NCI-H524 treated with DMSO at 0.1 percent for 48 hours (cell line): ENCODE measurements at places on chromosomes 3 and 15.

DNA sequence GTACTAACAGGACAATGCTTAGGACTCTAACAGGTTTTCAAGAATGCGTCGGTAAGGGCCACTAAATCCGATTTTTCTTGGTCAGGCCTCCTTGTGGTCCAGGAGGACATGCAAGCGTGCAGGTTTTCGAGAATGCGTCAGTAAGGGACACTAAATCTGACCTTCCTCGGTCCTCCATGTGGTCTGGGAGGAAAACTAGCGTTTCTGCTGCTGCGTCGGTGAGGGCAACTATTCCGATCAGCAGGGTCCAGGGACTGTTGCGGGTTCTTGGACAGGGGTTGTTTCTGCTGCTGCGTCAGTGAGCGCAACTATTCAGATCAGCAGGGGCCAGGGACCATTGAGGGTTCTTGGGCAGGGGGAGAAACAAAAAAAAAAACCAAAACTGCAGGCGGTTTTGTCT, 7.8 kb upstream of the UBP1 start:
- no peak for DNase-seq

DNA sequence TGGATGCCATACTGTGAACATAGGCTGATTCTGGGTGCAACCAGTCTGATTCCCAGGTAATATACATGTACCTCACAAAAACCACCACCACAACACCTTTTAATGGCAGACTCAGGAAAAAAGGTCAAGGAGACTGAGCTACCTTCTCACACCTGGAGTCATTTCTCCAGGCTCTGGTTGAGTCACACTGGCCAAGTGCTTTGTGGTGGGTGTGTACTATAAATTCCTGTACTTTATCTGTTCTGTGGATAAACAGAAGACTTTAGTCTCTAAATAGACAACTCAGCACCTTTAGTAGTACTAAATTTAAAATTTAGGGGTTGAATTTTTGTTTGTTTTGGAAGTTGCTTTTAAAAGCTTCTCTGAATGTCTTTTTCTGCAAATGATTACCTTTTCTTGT, 46.7 kb downstream of the TOP2B start:
- DNase-seq = no peak

GRCh38 chr3:48684480-48685143, 1.1 kb downstream of the NCKIPSD start:
- DNase-seq = no peak

GRCh38 chr3:13171704-13172643, 98.7 kb upstream of the IQSEC1 start:
- DNase-seq = no peak

- no peak for DNase-seq
Observed at GRCh38 chr3:148190441-148190990, 507.2 kb upstream of the AGTR1 start.

DNA sequence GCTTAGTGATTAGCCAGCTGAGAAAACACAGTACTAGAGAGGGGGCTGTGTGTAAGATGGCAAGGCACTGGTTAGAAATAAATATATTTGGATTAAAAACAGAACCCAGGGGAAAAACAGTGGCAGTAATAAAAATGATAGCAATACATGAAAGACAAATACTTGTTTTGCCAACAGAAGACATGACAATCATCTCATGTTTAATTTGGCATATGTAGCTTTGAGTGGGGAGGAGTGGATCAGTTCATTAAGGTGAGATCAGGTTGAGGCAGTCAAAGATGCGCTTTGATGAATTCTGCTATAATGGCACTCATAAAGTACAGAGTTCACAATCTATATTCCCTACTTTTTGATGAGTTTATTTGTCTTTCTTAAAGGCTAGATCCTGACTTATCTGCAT, 3.4 kb upstream of the HGD start:
- DNase-seq = no peak

DNA sequence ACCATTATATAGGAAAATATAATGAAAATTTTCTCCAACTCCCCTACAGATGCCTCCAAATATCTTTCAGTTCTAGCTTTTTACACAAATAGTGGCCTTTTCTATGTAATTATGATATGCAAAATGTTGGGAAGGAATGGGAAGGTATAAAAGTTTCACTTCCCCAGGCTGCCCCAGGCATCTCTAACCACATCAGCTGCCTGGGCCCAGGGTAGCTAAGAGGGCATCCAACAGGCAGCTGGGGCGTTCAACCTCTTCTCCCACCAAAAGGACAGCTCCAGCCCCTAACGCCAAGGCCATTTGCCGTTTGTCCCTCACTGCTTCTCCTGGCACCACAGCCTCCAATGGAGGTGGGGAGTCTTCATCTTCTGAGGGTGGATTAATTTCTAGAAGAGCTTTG, 188.1 kb upstream of the TSC22D2 start:
- DNase-seq = no peak

DNA sequence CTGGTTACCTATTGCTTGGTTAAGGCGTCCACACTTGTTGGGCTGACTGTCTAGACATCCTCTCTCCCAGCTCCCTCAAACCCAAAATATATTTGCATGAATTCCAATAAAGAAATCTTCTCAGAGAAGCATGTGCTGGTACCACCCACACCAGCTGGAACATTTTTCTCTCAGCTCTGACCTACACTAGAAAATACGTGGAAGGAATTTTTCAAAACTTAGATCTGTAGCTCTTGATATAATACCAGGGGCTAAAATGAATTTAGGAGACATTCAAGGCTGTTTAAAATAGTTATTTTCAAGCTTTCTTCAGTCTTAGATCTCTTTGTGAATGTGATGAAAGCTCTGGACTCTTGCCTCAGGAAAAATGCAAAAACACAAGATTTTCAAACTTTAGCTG, 590.4 kb downstream of the PDCD6IP start:
- no peak for DNase-seq

DNA sequence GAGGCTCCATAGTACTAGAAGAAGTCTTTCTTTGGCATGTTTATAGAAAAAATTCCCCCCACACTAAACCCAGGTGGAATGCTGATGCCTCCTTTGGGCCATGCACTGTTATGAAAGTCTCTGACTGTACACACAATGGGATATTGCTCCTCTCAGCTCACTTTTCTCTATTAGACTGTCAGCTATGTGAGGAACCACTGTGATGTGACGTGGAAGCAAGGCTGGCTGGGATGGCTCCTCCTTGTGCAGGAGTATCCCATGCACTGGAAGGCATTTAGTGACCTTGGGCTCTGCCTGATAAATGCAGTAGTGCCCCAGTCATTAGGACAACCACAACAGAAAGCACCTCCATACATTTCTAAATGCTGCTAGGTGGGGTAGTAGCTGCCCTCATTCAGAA, 5.7 kb upstream of the FRMD4B start:
- DNase-seq = no peak
